GM12891 (cell line): ENCODE measurements at places on chromosomes 7 and 10.

- DNase-seq, result no peak
Observed at GRCh38 chr10:62738916-62739315, 65.6 kb upstream of the ADO start.

- no peak for DNase-seq
Observed at GRCh38 chr10:62842983-62843382, 26.8 kb upstream of the EGR2 start.

DNA sequence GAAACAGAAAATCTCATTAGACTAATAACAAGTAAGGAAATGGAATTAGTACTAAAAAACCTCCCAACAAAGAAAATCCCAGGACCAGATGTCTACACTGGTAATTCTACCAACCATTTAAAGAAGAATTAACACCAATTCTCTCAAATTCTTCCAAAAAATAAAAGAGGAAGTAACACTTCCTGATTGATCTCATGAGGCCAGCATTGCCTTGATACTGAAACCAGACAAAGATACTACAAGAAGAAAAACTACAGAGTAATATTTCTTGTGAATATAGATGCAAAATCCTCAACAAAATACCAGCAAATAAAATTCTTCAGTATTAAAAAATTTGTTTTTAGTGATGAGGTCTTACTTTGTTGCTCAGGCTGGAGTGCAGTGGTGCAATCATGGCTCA lies 21.3 kb downstream of the GCK start:
- no peak for DNase-seq

GRCh38 chr10:11895108-11895466 lies 71.9 kb downstream of the PROSER2 start:
- DNase-seq, result no peak

DNA sequence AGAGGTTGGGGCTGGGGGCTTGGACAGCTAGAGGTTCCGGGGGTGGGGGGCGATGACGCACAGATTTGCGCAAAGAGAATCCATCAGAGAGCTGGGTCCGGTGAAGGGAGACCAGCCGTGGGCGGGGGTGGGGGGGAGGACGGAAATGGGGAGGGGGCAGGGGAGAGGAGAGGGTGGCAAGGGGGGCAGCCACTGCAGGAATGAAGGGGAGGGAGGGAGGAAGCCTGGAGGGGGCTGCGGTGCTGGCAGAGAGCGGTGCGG lies 1.2 kb upstream of the VGF start:
- no peak for DNase-seq

- no peak for DNase-seq
Observed at GRCh38 chr10:1390200-1390599, 334.0 kb downstream of the WDR37 start.

DNA sequence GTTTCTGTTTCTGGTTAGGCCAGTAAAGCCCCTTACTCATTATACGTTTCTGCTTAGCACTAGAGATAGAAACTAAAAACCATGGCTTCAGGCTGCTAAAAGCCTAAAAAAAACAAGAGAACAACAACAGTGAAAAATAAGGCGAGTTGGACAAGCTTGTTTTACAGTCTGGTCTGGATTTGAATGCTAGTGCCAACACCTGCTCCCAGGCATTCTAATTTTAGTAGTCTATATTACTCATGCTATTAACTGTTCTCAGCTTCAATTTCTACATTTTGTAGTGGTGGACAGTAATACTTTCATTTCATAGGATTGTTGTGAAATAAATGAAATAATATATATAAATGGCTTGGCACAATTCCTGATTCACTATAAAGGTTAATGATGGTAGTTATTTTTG lies 108.5 kb downstream of the HBP1 start:
- no peak for DNase-seq

DNA sequence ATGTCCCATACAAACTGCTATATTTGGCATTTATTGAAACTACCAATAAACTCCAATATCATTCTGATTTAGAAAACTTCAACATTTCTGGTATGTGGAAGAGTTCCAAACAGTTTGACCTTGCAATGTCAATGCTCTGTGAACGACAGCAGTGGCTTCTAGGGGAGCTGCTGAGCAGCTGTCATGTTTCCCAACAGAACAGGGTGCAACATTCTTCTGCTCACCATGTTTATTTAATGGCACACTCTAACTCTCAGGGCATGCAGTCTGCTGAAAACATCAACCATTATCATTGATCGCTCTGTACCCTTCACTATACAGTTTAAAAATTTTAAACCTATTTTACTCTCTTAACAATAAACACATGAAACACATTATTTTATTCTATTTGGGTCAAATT lies 25.9 kb downstream of the LMOD2 start:
- DNase-seq, result no peak

GRCh38 chr10:77392851-77393250 lies 244.8 kb downstream of the KCNMA1 start:
- no peak for DNase-seq

DNA sequence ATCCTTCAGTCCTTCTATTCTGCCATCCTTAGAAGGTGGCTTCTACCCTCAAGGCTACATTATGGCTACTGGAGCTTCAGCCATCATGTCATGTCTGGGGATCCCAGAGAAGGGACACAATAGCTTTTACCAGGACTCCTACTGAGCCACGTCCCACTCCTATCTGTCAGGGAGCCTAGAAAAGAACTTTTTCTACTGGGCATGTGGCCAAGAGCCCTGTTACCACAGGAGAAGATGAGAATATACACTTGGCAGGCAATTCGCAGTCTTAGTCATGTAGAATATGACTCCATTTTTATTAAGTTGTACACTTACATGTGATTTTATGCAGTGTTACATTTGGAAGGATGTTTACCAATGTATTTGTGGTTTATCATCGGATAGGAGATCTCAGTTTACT lies 64.6 kb upstream of the KCNMA1 start:
- DNase-seq, result no peak

DNA sequence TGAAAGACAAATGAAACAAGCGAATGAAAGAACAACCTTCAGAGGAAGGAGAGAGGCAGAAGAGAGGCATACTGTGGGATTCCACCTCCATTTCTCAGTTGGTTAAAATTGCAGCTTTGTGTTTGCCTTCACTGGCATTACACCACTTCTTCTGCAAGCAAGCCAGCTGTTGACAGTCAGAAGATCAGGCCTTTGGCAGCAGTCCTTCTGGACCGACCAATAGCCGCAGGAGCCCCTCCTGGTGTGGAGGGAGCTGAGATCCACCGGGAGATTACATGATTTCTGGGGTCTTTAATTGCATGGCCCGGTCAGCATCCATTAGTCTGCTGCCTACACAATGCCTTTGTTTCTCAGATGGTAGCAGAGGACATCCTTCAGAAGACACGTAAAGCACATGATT lies 206.7 kb downstream of the ADAM12 start:
- DNase-seq, result no peak

DNA sequence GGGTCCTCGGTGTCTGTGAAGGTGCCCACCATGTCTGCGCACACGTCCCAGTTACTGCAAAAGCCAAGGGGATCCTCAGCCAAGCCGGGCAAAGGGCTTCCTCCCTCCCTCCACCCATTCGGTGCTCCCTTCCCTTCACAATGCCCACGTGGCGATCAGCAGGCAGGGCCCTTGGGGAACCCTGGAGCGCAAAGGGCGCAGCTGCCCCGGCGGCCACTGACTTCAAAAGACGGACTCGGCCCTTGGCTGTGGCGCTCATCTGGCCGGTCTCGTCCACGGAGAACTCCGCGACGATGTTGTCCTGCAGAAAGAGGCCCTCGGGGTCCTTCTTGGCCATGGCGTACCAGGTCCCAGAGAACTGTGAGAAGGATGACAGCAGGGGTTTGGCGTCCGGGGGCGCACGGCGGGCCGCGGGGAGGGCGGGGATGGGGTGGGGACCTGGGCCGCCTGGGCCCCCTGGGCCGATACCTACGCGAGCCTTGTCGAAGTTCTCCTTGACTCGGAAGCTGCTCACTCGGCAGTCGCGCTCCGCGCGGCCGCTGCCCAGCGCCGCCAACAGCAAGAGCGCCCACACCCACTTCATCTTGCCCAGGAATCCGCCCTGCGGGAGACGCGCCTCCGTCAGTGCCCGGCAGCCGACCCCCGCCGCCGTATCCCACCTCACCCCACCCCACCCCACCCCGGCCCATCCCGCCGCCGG lies 439 bp downstream of the RBP4 start:
- DNase-seq, result no peak

DNA sequence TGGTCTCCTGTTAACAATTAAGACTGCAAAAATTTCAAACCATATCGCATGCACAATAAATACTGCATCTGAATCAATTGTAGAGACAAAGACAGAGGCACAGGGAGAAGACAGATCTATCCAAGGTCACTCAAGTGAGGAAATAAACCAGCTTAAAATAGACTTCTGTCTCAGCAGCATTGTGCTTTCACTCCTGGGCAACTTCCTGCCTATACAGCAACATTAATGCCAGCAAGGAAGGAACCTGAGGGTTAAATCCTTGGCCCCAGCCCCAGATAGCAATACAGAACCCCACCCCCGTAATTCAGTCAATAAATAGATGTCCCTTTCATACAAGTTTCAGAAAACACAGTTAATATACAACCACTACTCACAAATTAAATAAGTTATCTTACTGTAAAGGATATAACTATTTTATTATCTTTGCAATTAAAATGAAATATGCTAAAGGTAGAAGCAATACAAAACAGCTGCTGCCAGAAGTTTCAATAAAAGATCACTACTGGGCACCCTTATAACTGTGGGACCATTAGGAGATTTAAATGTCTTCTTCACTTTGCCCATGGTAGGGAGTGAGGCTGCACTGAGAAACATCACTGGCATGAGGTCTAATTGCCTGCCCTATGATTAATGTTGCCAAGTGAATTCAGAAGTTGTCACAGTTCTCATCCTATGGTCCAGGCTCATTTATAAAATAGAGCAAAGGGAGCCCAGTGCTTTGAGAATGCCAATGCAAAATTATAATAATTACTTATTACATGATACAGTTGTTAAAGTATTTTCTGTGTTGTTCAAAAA lies 49.4 kb downstream of the CAV1 start:
- no peak for DNase-seq

DNA sequence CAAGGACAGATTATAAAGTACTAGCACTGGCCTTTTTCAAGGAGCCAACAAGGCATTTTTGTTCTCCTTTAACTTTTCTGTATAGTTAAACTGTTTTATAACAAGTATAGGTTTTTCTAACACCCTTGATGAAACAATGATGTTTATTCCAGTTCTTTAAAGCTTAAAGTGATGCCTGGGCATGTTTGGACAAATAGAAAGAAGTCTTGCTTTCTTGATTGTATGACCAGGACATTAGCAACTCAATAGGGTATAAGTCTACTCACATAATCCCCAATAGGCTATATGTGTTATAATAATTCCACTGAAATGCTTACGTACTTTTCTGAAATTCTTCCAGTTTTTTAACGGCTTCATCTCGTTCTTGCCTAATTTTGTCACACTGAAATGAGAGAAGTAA lies 36.7 kb downstream of the SHTN1 start:
- DNase-seq, result no peak

DNA sequence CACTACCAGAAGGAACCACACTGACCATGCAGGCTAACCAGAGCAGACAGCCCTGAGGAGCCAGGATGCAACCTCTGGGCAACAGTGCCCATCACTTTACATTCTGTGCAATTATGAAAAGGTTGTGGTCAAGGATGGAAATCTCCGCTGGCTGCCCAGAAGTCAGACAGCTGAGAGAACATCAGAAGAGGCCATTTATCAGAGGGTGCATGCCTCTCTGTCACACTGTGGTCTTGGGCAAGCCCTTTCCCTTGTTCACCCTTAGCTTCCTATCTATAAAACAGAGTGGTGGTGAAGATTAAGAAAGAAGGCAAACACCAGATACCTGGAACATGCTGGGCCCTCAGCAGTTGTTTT lies 120.7 kb upstream of the GDF10 start:
- DNase-seq, result no peak

DNA sequence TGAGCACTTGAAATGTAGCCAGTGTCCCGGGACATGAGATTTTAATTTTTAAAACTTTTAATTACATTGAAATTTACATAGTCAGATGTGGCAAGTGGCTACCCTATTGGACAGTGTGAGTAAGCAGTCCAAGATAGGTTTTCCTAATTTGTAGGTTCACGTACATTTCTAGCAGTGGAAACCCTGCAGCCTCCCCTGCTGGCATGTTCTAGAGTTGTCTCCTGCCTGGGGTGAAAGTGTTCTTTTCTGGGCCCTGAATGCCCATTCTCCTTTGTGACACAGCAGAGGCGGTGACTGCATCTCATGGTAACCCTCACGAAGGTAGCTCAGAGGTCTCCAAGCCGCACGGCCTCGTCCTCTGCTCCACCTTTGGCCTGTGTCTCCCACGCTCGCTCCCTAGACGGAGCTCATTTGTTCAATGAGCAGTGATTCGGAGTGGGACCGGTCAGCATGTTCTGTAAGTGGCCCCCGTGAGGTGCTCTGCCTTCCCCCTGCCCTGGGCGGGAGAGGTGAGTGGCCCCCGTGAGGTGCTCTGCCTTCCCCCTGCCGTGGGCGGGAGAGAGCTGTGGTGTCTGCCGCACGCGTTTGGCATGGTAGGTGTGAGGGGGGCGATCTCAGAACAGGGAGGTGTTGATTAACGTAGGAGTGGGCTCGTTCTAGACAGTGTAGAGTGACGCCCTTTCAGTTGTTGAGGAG lies 18.0 kb downstream of the WDR37 start:
- no peak for DNase-seq

DNA sequence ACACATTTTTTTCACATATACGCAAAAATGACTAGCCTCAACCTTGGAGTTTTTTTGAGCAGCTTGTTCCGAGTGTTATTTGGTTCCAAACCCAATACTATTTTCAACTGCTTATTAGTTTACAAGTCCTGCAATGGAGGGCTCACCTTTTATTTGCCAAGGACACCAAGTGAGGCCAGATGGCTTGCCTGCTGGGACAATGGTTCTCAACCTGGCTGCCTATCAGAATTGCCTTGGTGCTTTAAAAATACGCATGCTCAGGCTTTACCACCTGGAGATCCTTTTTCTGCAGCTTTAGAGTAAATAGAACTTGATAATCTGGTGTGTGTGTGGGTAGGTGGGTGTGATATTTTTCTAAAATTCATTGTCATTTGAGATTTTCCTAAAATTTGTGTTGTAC lies 276.8 kb downstream of the MTERF1 start:
- DNase-seq, result no peak

DNA sequence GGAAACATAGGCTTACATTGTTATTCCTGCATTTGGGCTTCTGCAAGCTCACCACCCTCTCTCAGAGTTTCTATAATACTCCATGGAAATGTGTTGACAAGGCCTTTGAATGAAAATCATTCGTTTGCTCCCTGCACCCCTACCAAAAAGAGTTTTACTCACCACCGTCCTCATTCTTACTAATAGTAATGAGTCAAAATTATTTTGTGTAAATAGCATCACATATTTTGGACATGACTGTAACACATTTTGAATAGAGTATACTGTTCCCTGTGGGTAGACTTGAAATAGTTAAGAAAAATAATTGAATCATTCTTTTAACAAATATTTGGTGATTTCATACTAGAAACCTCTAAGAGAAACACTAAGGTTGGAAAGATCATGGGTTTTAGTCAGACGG lies 84.6 kb downstream of the AKAP9 start:
- DNase-seq, result no peak

GRCh38 chr7:22234227-22234626 lies 122.7 kb downstream of the RAPGEF5 start:
- no peak for DNase-seq
